ENCODE measurements at places on chromosomes 2 and 18.
A peak's percentile ranks its signal among the peaks of the same experiment; 100 is the strongest.

GRCh38 chr2:32947484-32948143 is 861 bp downstream of the LTBP1 start:
- DNase-seq = no peak

DNA sequence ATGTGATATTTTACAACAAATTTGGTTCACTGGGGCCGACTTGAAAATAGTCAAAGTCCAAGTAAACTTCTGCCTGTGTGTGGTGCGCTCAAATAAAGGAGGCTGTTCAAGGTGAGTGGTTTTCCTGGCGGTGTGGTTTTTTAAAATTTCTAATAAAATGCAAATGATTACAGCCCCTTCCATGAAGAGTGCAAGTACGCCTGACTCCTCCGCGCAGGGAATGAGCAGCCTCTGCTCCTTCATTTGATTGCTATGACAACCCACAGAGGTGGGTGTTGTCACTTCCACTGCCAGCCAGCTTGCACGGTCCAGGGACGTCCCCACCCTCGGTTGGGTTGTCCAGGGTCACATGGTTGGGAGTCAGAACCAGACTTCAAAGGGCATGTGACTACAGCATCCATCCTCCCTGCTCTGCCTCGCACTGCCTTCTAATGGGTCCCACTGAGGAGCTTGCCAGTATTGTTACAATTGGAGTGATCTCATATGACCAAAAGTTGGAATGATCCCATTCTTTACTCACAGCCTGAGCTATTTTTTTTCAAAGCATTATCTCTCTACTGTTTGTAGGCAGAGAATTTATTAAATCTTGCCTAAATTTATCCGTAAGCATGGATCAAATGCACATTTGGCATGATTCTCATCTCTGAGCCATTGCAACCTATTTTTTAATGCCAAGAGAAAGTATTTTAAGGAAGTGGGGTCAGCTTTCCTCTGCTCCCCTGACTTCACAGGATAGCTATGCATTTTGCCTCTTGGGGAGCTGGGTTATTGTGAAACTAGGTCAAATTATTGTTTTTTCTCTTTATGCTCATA is 121.3 kb downstream of the AGAP1 start:
- peak; percentile 57 for DNase-seq

- no peak for DNase-seq
Measured at GRCh38 chr2:197254776-197255530, 55.6 kb downstream of the ANKRD44 start.

DNA sequence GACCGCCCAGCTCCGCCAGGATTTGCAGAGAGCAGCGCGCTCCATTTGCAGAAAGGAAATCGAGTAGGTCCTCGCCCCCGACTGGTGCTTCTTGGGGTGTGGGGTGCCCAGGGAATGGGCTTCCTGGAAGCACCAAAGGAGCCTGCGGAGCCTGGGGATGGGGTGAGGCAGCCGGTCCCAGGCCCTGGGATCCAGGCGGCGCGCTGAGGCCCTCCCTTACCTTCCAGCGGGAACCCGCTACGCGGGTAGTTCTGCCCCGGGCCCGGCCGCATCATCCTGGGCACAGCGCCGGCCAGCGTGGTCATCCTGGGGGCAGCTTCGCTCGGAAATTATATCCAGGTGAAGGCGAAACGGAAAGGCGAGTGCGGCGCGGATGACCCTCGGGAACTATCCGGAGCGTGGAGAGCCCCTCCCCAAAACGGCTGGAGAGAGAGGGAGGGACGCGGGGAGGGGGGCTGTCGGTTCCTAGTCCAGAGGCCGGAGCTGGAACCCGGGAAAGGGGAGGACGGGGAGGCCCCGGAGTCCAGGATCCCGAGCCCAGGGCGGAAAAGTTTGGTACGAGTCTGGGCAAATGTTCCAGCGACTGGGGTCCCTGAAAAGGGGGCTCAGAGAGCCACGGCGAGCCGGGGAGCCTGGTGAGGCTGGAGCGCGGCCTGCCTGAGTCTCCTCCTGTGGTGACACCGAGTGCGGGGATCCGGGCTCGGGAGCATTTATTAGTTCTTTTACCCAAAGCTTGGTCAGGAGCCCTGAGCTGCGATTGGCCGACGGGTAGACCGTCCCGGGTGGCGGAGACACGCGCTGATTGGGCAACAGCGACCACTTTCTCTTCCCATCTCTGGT is at the start of gene PAX3:
PAX3 (minus strand) TSS at position 688 of the 840 bp plus-strand sequence; CDS start at position 305, 383 bp downstream.
- DNase-seq = no peak

- DNase-seq = no peak
Measured at GRCh38 chr2:175048275-175048674, 43.1 kb upstream of the CHN1 start.

- no peak for DNase-seq
Measured at GRCh38 chr18:44054514-44054913, 626.2 kb upstream of the SETBP1 start.

- peak; percentile 38 for DNase-seq
Measured at GRCh38 chr2:160491911-160492371, 1.7 kb downstream of the RBMS1 start.

GRCh38 chr2:141207036-141207385 is 923.8 kb downstream of the LRP1B start:
- DNase-seq = no peak

GRCh38 chr18:32424696-32425095 is 46.0 kb downstream of the GAREM1 start:
- no peak for DNase-seq

All from tibial nerve (tissue), 4 donors.